ENCODE measurements at places on chromosomes 3 and 15.

GRCh38 chr15:74801311-74801997, 11.2 kb upstream of the LMAN1L start:
- DNase-seq: no peak

GRCh38 chr3:123723070-123723469, 138.2 kb upstream of the HACD2 start:
- DNase-seq: no peak

- no peak for DNase-seq
These were observed 406.2 kb downstream of the RBMS3 start for GRCh38 chr3:29686889-29687592.

DNA sequence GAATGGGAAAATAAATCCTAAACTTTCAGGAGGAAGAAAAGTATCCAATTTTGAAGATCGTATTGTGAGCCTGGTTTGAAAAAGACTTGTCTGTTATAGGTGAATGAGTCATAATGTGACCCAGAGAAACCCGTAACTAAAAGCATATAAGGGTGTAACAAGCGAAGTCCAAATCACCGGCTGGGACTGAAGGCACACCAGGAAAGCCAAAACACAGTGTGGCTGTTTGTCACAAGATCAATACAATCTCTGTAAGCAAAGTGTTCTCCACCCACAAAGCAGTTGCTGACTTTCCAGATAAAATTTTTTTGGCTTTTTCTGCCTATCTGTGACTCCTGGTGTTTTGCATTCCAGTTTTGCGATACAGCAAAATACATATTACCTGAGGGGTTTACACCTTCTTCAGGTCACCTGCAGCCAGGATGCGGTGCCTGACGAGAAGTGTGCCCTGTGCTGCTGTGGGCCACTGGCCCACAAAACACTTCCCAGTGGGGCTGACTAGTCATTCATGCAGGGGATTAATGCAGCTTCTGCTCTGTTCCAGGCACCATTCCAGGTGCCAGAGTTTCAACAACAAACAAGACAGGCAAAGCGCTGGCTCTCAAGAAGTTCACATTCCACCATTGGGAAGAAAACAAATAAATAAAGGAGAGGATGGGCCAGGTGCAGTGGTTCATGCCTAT, 14.4 kb downstream of the HES1 start:
- no peak for DNase-seq

DNA sequence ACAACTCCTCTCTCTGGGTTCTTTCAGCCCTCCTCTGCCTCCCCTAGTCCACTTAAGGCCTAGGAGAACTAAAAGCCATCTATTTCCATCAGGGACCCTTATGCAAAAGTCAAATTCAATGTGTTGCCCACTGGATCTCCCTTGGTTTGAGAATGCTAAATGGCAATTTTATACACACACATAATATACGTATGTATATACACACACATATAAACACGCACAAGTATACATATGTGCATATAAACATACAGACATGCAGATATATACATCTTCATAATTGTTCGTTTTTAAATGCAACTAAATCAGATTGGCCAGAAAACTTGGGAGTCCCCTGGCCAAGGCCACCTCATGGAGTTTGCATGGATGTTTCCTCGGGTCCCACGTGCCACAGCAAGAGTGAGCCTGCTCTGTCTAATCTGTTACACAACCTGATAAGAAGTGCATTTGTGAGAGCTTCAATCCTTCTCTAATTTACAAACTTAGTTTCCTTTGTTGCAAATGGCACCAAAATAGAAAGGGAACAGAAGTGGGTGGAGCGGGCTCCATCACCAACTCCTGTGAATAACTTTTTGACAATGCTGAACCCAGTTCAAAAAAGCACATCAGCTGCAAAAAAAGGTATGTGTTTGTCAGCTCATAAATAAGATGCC, 84.2 kb downstream of the FOXP1 start:
- DNase-seq: no peak

DNA sequence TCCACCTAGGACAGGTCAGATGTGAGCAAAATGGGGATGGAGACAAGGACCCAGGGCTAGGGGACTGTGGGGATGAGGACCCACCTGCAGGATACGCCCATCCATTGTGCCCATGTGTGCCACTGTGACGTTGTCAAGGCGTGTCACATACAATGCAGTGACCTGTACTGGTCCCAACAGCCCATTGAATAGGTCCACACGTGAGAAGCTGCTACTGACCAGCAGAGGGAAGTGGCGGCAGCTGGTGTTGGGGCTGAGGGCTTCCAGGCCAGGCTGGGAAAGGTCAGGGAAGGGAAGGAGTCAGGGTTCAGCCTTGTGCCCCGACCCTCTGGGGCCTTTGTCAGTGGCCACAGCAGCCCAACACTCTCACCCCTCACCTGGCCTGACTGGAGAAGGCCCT, 4.7 kb downstream of the MST1R start:
- DNase-seq: no peak

DNA sequence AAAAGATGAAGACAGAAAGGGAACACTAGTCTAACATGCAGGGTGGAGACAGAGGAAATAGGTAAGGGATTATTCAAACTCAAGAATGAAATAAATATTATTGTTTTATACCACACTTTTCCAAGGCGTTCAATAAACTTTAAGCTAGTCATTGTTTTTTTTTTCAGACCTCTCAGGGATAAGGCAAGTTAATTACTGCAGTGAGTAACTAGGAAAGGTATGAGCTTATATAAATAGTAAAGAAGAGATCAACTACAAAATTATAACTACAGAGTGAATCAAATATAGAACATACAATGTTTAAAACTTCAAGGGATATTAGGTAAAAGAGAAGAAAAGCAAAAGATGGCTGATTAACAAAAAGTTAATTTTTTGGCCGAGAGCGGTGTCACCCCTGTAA, 31.5 kb upstream of the XXYLT1 start:
- DNase-seq: no peak

DNA sequence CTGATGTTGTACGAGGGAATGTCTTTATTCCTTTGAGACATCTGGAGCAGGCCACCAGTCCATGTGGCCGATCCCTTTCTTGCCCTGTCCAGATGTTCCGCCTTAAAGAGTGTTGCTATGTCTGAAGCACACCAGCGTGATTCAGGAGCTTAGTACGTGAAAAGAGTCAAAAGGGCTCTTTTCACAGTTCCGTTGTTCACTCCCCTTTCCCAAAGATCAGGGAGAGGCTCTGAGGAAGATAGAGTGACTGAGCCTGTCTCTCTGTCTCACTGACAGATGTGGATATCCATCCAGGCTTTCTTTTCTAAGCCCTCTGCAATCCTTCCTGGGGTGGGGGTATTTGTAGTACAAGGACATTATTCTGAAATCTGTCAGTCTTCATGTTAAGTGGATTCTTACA, 262.5 kb upstream of the LRTM1 start:
- DNase-seq: no peak

All from hematopoietic multipotent progenitor cell treated with erythropoietin and hydrocortisone succinate and interleukin-3 and kit ligand, for 15 days (in vitro differentiated cells).